Stimulated activated CD8-positive, alpha-beta memory T cell treated with anti-CD3 and anti-CD28 coated beads, Interleukin-7, amount 100 ng/mL, for 1 hour (primary cell): ENCODE measurements at places on chromosomes 7 and 10.

GRCh38 chr7:15854841-15855524, 168.5 kb upstream of the MEOX2 start:
- no peak for DNase-seq

- no peak for DNase-seq
Observed at GRCh38 chr10:42755028-42755451, 27.6 kb upstream of the BMS1 start.

GRCh38 chr10:117972168-117972837, 74.4 kb downstream of the RAB11FIP2 start:
- DNase-seq, result no peak

DNA sequence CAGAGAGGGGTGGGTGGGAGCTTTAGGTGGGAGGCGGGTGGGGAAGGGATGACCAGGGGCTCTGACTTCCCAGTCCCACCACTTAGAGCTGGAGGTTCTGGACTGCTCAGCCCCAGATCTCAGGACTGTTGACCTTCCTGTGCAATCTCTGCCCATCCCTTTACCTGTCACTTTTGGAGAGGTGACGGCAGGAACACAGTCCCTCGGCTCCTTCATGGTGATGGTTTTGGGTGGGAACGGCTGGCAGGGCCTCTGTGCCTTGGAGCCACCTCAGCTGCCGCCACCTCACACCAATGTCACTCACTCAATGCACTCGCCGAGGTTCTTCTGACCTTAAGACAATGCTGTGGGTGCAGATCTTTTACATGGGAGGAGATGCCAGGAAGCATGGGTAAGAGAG, 49.0 kb downstream of the TMEM270 start:
- DNase-seq, result no peak

DNA sequence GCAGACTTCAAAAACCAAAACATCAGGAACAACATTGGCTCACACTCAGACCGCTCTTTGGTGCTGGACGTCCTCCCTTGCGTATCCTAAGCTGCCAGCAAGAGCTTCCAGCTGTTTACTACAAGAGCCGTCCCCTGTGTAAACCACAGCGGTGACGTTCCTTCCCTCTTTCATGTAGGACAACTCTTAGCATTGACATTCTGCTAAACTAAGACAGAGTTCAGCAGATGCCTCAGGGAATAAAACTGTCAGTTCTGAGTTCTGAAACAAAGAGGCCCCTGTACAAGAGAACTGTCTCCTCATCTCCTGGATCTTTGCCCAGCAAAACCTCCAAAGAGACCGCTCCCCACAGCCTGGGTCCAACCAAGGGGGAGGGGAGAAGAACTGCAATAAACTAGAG, 57.8 kb upstream of the OPALIN start:
- DNase-seq, result no peak

DNA sequence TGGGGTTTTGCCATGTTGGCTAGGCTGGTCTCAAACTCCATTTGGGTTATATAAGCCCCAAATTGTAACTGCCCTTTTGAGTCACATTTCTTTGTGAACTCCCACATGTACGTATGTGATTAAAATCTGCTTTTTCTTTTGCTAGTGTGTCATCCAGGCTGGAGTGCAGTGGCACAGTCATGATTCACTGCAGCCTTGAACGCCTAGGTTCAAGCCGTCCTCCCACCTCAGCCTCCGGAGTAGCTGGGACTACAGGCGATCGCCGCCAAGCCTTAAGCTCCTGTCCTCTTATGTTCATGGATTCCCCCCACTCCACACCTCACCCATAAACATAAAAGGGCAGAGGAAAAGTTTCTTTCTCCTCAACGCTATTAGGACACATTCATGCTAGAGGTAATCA, 4.4 kb upstream of the SMC3 start:
- no peak for DNase-seq

- no peak for DNase-seq
Observed at GRCh38 chr10:34885898-34886297, 70.8 kb upstream of the PARD3 start.

- DNase-seq, result peak; percentile 29
Observed at GRCh38 chr7:76318488-76319353, 16.2 kb downstream of the HSPB1 start.

GRCh38 chr10:84755311-84755710, 426.9 kb downstream of the CCSER2 start:
- DNase-seq, result no peak

DNA sequence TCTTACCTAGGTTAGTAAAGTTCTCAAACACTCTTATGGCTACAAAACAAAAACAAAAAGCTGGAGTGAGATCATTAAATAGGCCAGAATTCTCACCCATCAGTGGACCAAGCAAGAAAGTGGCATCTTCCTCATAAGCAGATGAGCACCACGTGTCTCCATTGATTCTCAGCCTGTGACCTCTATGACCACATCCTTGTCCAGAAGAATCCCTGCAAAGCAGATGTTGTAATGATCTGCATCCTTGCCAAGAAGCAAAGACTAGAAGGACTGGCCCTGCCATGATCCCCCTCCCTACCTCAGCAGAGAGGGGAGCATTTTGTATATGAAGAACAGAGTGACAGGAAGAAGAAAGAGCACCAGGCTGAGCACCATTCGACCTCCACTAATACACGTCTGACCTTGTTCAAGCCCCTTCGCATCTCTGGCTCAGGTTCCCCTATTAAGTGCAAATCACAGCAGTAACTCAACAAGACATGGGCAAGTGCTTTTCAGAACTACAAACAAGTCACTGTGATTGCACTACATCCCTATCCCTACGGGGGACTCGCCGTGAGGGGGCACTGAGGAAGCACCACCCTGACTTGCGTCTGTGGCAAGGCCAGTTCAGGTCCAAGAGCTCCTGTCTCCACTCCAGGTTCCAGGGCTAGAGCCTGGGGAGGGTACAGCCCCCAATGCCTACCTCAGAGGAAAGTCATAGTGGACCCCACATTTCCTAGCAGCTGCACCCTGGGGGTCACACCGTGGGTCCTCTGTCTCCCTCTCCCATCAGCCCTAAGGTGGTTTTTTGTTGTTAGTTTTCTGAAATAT, 22.2 kb upstream of the RASSF4 start:
- DNase-seq, result no peak

DNA sequence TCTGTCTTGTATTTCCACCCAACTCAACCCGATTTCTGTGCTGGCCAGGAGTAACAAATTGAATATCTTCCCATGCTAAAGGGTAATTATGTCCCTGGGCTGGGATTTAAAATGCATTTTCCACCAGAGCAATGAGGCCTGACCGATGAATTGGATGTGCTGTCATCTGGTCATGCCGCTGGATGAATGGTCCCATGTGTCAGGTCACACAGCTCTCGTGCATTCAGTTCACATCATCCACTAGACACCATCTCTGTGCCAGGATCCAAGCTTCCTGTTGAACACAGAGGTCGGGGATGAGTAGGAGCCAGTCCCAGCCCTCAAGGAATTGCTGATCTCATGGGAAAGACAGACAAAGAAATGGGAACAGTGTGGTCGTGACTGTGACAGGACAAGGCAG, 200.8 kb downstream of the ADRA2A start:
- DNase-seq, result no peak

- DNase-seq, result no peak
Observed at GRCh38 chr7:136104269-136104603, 127.1 kb upstream of the MTPN start.

DNA sequence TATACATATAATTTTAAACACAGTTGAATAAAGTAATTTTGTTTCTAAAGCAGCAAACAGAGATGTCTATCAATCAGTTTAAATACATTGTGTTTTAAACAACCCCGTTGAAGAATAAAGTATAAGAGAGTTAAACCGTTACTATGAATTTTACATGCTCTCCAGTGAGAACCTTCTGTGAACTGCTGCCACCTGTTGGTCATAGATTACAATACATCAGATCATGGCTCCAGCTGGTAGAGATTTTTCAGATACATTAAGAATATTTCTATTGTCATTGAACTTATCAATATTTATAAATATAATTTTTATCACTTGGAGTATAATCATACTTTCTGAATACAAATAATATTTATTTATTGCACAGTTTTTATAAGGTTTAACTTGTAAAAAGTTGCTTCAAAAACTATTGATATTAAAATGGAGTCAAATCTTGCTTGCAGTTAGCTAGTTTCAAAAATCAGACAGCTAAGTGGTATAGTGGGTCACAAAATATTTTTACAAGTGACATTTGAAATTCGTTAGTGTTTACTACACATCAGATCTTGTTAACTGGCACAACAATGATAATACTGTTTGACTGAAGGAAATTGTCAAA, 561.2 kb upstream of the PHF14 start:
- no peak for DNase-seq

GRCh38 chr7:134885967-134886352, 100.3 kb upstream of the AGBL3 start:
- DNase-seq, result no peak

- DNase-seq, result no peak
Observed at GRCh38 chr7:94423863-94424735, 29.4 kb downstream of the COL1A2 start.

DNA sequence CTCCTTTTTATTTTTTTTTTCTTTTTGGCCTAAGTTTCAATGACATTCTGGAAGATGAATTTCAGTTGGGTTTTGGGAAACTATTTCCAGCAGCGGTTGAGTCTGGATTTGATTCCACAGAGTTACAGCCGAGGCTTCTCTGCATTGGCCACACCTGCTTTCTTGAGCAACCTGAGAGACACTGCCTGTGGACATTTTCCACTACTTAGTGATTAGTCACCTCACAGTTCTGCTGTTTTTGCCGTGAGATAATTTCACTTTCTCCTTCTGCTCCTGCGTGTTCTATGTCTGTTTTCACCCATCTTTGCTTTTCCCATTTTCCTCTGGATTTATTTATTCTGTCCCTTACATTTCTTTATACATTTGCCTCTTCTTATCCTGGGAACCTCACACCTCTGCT, 243.0 kb downstream of the BICC1 start:
- DNase-seq, result no peak

DNA sequence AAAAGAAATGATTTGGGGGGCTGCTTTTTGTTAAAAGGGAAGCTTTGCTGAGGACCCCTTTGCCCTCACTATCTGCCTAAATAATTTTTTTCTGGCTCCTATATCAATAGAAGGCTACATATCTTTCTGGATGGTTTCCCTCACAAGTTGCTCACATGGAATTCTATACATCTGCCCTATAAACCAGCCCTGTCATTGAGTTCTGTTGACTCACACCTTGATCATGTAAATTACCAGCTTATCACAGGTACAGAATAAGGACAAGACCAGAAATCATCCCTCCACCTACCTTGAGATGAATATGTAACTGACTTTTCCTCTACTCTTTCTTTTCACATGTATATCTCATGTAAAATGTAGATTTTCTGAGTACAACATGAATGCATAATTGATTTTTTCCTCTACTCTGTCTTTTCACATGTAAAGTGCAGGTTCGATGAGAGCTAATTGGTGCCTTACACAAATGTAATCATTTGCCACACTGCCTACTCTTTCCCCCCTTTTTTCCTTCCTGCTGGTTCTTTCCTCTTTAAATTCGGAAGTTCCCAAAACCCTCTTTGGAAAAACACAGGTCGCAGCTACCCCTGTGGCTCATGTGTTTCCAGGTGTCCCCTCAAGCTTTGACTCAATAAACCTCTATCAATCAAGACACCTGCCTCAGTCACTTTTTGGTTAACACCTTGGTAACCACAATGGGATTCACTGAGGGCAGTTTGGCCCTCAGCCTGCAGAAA, 12.5 kb downstream of the CYP3A43 start:
- no peak for DNase-seq

GRCh38 chr10:130897815-130898214, 413.7 kb downstream of the TCERG1L start:
- no peak for DNase-seq

GRCh38 chr7:24879291-24879690, 100.7 kb downstream of the OSBPL3 start:
- no peak for DNase-seq

- no peak for DNase-seq
Observed at GRCh38 chr10:93438613-93439253, 43.4 kb downstream of the MYOF start.

- no peak for DNase-seq
Observed at GRCh38 chr7:104985259-104985617, 28.8 kb upstream of the KMT2E start.

DNA sequence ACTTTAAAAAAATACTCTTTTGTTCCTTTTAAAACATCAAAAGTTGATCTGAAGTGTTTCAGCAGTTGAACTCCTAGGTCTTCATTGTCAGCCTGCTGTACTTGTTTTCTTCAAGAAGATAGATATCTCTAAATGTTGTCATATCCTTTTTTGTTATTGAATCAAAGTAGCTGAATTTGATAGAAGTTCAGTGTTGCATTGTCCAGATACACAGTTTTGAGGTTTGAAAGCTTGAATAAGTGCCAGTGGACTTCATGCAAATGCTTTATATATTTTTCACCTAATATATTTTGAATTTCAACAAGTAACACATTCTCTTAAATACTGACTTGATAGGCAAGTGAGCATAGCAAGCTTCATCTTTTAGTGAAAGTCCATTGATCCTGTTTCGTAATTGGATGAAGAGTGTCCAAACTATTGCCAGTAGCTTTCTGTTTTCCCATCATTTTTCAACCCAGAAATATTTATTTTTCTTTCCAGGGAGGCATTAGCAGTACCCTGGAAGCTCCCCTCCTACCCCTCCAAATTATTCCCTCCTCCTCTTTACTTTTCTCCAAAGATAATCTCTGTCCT, 114.4 kb downstream of the TPST1 start:
- DNase-seq, result no peak

DNA sequence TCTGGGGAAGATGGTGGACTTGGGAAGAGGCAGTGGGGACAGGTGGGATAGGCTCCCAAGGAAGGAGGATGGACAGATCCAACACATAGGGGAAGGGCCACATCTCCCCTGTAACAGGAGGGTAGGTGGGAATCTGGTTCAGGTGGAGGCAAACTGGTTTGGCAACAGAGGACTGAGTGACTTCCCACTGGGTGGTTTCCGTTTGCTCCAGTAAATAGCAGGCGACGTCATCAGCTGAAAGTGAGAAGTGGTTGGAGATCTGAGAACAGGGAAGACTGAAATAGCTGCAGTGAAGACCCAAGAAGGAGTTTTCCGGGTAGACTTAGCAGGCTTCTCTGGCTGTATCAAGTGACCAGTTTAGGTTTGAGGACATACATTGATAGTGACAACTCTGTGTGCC, 504.4 kb downstream of the GALNT17 start:
- no peak for DNase-seq

GRCh38 chr7:107600816-107601215, 20.8 kb downstream of the BCAP29 start:
- DNase-seq, result no peak
